ENCODE measurements at places on chromosomes 4 and X.

DNA sequence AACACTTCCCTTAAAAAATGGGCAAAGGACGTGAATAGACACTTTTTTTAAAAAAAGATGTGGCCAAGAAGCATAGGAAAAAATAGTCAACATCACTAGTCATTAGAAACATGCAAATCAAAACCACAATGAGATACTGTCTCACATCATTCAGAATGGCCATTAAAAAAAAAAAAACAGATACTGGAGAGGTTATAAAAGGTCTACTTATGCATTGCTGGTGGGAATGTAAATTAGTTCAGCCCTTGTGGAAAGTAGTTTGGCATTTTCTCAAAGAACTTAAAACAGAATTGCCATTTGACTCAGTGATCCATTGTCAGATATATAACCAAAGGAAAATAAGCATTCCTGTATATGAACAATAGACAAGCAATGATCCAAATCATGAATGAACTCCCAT, 352.8 kb upstream of the EPHA5 start:
- DNase-seq: no peak

- peak; percentile 34 for DNase-seq
These were observed at the start of gene GPAT3 for GRCh38 chr4:83535520-83536361. TSS of gene GPAT3 (plus strand) at chr4:83536108. CDS start at chr4:83536623, 515 bp downstream.

GRCh38 chr4:87848622-87849351, 16.0 kb downstream of the MEPE start:
- no peak for DNase-seq

DNA sequence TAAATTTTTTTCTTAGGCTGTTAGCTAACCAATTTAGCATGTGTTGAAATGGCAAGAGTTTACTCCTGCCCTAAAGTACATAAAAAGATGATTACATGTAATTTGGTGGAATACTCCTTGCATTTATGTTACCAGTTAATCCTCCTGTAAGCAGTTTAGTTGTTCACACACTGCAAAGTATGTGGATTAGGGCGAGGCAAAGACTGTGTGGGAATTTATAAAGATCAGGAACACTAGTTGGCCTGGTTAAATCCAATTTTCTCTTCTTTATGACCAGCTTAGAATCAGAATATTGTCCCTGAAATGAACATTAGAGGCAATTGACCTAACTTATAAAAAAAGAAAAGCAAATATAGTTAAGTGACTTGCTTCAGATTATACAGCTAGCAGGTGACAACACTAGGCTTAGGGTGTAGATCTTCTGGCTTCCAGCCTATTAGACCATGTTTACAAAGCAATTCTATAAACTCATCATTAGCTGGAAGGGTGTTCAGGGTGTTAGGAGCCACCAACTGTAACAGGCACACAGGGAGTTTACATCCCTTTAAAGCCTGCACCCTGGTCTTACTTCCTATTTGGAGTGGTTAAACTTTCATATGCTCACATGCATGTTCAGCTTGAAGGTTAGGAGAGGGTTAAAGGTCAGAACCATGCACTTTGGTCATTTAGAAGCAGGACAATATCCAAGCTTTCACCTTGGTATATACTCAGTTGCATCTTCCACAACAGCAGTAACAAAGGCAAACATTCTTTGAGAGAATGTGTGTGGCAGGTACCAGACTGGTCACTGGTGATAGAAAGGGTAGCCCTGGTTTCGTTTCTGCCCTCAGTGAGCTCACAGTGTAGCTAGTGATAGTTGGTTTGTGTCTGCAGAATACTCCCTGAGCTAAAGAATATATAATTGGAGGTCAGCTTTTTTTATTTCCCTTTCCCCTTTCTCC, 72.6 kb downstream of the GC start:
- no peak for DNase-seq

DNA sequence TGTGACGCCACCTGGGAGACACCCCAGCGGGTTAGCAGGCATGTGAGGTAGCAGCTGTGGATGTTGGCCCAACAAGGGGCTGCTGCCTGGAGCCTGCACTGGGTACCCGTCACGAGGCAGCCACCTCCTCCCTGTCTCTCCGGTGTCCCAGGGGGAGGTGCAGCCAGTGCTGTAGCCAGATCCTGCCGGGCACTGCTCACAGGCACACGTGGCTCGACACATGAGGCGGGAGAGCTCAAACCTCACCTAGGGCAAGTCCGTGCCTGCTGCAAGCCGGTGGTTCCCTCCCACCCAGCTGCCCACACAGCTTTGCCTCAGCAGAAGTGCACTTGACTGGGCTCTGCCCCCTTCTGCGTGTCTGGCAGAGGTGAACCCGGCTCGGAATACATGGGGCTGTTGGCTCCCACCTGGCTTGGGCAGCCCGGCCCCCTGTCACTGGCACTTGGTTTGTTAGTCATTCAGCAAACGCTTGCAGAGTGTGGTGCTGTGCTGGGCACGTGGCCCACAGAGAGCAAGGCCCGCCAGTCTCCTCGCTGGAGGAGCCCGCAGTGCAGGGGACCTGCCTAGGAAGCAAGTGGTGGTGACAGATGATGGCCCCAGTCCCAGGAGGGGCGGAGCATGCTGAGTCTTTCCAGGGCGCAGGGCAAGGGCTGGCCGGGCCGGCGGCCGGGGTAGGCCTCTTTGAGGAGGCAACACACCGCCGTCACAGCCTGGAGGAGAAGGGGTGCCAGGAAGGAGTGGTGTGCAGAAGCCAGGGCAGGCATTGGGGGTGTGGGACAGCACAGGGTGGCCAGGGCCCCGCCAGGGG, 10.1 kb upstream of the SH3TC1 start:
- no peak for DNase-seq

- no peak for DNase-seq
These were observed 27.5 kb downstream of the ENPEP start for GRCh38 chr4:110503270-110504083.

GRCh38 chrX:80011522-80011921, 3.0 kb upstream of the TBX22 start:
- DNase-seq: no peak

GRCh38 chrX:15721911-15722310, 16.2 kb upstream of the CA5B start:
- no peak for DNase-seq

- no peak for DNase-seq
These were observed 214.3 kb upstream of the PPARGC1A start for GRCh38 chr4:24104158-24104565.

GRCh38 chrX:16832301-16832700, 37.9 kb downstream of the RBBP7 start:
- no peak for DNase-seq

DNA sequence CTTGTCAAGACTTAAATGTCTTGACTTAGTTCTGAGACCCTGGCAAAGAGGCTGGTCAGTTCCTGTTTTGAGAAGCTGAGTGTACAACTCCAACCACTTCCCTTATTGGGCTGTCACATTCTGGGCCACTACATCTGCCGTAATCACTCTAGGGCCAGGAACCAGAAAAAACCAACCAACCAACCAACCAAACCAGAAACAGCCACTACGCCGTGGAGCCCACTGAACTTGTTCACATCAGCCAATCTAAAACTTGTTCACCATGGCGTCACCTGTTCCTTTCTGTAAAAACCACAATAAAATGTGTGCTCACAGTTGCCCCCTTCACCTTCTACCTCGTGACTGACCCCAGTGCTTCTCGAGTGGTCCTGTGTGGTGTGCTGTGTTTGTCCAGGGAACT, 107.3 kb downstream of the JADE1 start:
- peak; percentile 4 for DNase-seq

DNA sequence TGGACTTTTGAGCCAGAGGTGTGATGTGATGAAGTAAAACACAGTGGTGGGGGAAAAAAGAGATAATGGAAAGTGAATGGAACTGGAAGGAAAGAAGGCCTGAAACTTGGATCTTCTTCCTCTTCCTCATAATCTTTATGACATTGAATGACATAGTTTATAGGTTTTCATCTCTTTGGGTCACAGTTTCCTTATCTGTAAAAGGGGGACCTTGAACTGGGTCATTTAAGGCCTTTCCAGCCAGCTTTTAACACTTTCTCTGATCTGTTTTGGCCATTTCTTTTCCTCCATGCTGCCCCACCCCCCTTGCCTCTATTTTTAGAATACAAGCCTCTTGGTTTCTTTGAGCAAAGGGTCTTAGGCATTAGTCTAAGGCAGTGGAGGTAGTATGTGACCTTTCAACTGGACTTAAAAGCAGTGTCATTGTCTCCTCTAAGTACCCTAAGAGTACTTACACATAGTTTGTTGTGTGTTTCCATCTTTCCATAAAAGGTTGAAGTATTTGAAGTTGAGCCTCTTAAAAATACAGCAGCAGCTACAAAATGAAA, 7.8 kb downstream of the CPEB2 start:
- no peak for DNase-seq

DNA sequence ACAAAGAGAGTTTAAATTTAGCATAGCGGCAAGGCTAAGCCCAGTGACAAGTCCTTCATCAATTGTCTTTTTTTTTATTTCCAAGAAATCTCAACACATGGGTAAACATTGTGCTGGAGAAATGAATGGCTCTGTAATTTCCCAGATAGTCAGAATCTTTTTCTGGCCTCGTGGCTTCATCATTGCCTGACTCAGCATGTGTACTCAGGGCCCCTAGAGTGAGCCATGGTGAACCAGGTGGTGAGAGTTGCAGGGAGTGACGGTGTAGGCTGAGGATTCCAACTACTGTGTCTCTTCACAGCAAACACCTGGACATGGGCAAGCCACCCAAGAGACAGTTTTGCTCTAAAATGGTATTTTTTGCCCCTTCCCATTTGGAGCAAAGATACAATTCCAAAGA, 43.1 kb upstream of the UCP1 start:
- no peak for DNase-seq

DNA sequence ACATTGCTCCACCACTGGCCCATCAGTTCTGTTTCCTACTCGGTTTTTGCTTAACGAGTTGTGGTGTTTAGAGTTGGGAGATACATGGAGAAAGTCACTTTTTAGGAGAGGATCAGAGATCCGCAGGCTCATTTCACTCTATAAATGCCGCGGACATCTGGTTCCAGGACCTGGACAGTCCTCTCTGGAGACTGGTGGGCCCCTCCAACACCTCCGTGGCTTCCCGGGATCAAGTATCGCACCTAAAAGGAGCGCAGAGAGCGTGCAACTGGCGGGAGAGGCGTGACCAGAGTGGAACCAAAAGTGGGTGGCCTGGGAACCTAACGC, 9.9 kb upstream of the CLTRN start:
- DNase-seq: no peak

DNA sequence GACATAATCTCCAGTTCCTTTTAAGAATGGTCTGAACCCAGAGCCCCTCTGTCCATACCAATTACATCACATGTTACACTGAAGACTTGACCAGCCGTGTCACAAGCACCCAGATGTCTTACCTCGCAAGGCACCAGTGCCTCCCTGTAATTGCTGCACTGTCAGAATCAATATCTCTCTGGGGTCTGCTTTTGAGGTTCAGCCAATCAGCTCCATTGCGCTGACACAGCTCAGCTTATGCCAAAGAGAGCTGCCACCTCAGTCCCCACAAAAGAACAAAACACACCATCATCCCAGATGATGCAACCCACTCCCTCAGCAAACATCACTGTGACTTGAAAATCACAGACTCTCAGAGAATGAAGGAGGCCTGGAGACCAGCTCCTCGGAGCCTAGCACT, 82.5 kb upstream of the SORBS2 start:
- no peak for DNase-seq

DNA sequence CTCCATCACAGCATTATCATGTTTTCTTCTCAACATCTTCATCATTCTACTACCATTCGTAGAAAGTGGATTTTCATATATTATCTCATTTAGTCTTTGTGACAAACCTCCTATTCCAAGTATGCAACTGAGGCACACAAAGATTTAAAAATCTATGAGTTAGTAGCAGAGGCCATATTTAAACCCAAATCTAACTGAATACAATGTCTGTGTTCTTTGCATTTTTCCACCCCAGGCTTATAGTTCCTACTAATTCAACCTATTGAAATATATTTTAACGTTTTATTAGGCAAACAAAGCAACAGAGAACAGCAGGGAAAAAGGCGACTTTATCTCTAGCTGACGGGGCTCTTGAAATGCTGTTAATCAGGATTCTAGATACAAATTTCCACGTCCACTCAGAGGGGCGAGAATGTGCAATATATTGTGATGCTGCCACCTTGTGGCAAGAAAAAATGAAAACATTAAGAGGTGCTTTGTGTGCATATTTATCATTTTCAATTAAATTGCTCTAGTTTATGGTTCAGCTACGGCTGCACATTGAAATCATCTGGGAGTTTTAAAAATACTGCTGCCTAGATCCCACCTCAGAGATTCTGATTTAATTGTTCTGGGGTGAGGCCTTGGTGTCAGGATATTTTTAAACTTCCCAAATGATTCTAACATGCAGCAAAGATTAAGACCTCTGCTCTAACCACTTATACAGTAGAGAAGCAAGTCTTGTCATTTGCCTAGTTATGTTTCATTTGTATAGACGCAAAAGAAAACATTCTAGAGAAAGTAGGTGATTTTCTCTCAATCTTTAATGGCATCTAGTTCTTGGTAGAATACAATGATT, 315.9 kb downstream of the MAPK10 start:
- no peak for DNase-seq

GRCh38 chr4:70269674-70270073, 27.3 kb downstream of the CSN3 start:
- no peak for DNase-seq

GRCh38 chrX:103098488-103098887, 5.5 kb upstream of the NXF3 start:
- DNase-seq: no peak

- DNase-seq: no peak
These were observed 103.0 kb downstream of the AFF1 start for GRCh38 chr4:87037671-87038334.

- DNase-seq: no peak
These were observed 1.2 kb upstream of the TMSB4X start for GRCh38 chrX:12973561-12974304.

GRCh38 chr4:112519689-112520597, 4.0 kb upstream of the NEUROG2 start:
- DNase-seq: no peak

GRCh38 chr4:107991945-107992630, 2.4 kb downstream of the HADH start:
- no peak for DNase-seq

DNA sequence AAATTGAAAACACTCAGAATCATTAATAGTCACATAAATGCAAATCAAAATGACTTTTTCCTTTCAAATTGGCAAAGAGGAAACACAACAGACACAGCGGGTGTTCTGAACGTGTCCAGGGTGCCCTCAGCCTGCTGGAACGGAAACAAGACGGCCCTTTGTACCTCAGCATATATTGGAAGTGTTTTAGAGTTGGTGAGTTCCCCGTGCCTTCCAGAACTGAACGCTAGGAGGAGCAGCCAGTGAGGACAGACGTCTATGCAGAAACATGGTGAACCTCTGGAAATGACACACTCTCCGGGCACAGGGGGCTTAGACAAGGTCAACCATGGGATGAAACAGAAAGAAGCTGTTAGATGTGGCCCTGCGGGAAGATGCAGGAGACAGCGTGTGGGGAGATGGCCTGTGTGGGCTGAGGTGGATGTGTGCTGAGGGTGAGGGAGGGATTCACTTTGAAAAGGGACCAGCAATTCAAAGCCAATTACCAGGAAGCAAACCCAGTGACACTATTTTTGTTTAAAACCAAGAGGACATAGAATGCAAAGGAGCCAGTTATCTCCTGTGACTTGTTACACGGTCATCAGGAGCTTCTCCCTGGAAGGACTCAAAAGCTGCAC, 40.4 kb downstream of the RNF212 start:
- no peak for DNase-seq

- DNase-seq: no peak
These were observed 104.2 kb downstream of the AFF1 start for GRCh38 chr4:87038837-87039615.

GRCh38 chr4:153266988-153267387, 62.7 kb downstream of the TRIM2 start:
- no peak for DNase-seq

- no peak for DNase-seq
These were observed 668.2 kb upstream of the NDST4 start for GRCh38 chr4:115781528-115782146.

All from stimulated activated CD8-positive, alpha-beta memory T cell treated with anti-CD3 and anti-CD28 coated beads, Interleukin-15, amount 100 ng/mL, for 4 hours (primary cell).